Kidney epithelial cell (primary cell): ENCODE measurements at places on chromosomes 5 and 9. TPM values are rescaled to one million over a fixed set of nuclear protein-coding genes. Genes with fewer than 3 reads are reported as not detected.

Gene PCDHGA10
- 5.5 and 6.0 TPM in 2 replicates for total RNA-seq

- no peak for DNase-seq
Observed at GRCh38 chr9:135780626-135781025, 78.6 kb downstream of the KCNT1 start.

- no peak for DNase-seq
Observed at GRCh38 chr5:107404595-107405374, 266.0 kb downstream of the EFNA5 start.

DNA sequence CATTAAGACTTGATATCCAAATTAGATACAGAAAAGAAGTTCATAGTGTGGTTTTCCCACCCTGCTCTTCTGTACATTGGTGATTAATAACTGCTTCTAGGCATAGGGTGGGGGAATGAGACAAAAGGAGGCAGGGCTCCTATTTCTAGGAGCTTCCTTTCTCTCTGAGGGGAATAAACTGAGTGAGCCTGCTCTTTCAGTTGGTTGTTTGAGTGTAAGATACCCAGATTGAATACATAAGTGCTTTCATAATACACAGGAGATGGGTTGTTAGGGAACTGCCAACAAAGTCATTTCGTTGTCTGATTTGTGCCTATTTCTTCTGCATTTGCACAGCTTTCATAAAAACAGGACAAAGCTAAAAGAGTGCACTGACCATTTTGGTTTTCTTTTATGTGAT, 48.9 kb upstream of the TTC23L start:
- DNase-seq: no peak

DNA sequence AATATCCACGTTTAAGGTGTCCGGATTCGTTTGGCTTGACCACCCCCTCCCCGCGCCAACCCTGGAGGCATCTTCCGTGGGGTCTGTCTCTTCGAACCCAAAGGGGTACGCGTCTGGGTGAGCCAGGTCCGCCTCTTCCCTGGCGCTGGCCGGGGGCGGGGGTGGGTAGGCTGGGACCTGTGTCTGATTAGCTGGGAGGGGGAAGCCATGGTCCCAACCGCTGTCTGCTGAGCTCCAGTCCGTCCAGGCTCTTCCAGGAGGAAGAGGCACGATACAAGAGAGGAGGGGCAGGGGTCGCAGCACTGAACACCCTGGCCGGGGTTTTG, at the start of gene LVRN:
Gene LVRN, plus strand, starts transcription at position 237 of the 326 bp plus-strand sequence. CDS start 143 bp downstream, outside the sequence.
- no peak for DNase-seq

GRCh38 chr9:99931155-99931840, 24.8 kb downstream of the STX17 start:
- DNase-seq: no peak
